Hippocampal formation (tissue), 2 donors: ENCODE measurements at places on chromosomes 7 and 10.

DNA sequence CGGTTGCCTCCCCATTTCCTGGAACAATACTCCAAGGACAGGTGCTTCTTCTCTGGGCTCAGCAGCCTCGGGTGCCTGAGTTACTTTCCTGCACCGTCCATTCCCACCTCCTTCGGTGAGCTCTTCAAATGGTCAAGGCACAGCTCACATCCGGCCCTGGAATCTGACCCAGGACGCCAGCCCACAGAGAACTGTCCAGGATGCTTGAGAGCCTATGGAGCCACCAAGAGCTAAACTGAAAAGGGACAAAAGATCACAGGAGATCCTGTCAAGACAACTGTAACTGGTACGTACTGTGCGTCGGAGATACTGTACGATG is 72.5 kb downstream of the CTBP2 start:
- no peak for DNase-seq

- DNase-seq, result no peak
Measured at GRCh38 chr10:84317174-84317573, 11.2 kb upstream of the CCSER2 start.

DNA sequence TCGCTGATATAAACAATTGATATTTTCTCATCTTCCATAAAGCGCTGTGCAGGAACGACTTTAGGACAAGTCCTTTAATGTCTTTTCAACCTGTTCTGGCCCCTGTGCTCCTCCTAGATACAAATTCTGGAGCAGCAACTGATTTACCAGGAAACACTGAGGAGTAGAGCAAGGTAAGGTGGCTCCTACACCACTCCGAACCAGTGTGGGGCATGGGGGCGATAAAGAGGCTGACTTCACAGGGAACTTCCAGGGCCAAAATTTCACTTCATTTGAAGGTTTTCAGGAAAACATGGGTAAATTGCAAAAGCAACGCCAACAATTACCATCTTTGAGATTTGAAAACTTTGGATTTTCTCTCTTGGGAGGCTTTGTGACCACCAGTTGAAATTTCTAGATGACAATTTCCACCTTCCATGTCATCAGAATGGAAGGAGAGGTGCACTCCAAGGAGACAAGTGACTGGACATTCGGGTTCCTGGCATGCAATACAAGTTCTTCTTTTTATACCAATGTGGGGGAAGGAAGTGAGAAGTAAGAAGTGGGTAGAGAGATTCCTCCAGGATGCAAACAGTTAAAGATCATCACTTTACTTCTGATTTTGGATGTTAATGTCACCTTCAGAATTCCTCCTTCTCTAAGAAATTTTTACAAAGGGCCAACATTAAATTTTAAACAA is 118.5 kb downstream of the FAM107B start:
- no peak for DNase-seq

GRCh38 chr7:31549611-31550010 is 35.7 kb downstream of the ITPRID1 start:
- no peak for DNase-seq
